H1 (cell line): ENCODE measurements at places on chromosomes 16 and 17. TPM values are rescaled to one million over a fixed set of nuclear protein-coding genes. Genes with fewer than 3 reads are reported as not detected.

DNA sequence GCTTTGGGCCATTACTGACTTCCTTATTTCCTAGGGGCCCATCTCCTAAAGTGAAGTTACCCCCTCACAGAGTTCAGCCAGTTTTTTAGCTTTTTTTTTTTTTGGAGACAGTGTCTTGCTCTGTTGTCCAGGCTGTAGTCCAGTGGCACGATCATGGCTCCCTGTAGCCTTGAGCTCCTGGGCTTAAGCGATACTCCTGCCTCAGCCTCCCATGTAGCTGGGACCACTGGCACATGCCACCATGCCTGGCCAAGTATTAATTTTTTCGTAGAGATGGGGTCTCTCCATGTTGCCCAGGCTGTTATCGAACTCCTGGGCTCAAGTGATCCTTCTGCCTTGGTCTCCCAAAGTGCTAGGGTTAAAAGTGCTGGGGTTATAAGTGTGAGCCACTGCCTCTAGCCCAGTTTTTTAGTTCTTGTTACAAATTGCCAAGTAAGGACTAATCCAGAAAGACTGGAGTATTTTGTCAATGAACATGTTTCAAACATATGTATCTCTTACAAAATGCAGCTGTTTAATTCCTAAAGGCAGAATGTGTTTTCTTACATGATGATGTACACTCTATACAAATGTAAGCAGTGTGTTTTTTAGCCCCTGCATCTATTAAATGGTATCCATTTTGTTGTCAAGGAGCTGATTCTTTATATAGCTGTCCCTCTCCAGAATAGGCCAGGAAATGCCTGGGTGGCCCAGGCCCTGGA is 49.1 kb upstream of the IL34 start:
- DNase-seq: no peak

- no peak for DNase-seq
Observed at GRCh38 chr17:13362341-13363122, 239.2 kb downstream of the HS3ST3A1 start.

Gene NUP85
- total RNA-seq: 97.4 and 98.5 TPM in 2 replicates

Gene SLC5A11
- total RNA-seq: 0.26 and 0.36 TPM in 2 replicates

GRCh38 chr16:78915811-78916345 is 684.7 kb downstream of the MAF start:
- no peak for DNase-seq

- no peak for DNase-seq
Observed at GRCh38 chr16:78396673-78397072, 297.2 kb downstream of the WWOX start.

DNA sequence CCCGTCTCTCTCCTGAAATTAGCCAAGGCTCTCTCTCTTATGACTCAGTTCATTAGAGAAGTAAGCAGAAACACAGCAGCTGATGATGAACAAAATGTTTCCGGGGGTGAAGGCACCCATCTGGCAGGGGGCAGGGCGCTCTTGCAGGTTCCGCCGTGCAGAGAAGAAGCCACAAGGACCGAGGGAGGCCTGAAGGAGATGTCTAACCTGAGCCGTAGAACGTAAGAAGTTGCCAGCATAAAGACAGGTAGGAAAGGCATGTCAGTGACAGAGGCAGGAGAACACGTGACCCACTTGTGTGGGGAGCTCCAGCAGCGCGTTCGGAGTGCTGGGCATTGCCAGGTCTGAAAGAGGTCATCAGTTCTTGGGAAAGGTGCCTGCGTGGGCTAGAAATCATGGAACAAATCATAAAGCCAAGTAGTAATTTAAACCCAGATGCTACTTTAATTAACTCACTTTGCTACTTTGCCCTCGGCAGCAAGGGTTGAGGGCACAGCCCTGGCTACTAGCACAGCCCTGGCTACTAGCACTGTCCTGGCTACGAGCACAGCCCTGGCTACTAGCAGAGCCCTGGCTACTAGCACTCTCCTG is 198.6 kb downstream of the RPTOR start:
- DNase-seq: no peak

GRCh38 chr17:40436636-40437035 is 6.6 kb upstream of the IGFBP4 start:
- DNase-seq: no peak

Gene DNASE1L2
- 0.19 and 0.35 TPM in 2 replicates for total RNA-seq
